ENCODE measurements at places on chromosomes 12 and 14. TPM values are rescaled to one million over a fixed set of nuclear protein-coding genes. Genes with fewer than 3 reads are reported as not detected.

GRCh38 chr14:52086711-52087110 is 17.9 kb upstream of the NID2 start:
- DNase-seq, result no peak

The FSCB gene
- not detected for total RNA-seq

The KITLG gene
- 9.0 TPM for total RNA-seq

The LRRC10 gene
- total RNA-seq, result 30.3 TPM

GRCh38 chr14:92551044-92551841 is 37.7 kb downstream of the RIN3 start:
- no peak for DNase-seq

The ACSM4 gene
- not detected for total RNA-seq

The LMNTD1 gene
- 0.51 TPM for total RNA-seq

- no peak for DNase-seq
Observed at GRCh38 chr14:61268812-61269211, 12.3 kb downstream of the TMEM30B start.

The IL22 gene
- not detected for total RNA-seq

The NPAS3 gene
- 4.9 TPM for total RNA-seq

- no peak for DNase-seq
Observed at GRCh38 chr14:93049315-93049714, 66.4 kb downstream of the ITPK1 start.

The COQ5 gene
- total RNA-seq, result 31.8 TPM

- no peak for DNase-seq
Observed at GRCh38 chr12:64027311-64027710, 182.8 kb downstream of the SRGAP1 start.

DNA sequence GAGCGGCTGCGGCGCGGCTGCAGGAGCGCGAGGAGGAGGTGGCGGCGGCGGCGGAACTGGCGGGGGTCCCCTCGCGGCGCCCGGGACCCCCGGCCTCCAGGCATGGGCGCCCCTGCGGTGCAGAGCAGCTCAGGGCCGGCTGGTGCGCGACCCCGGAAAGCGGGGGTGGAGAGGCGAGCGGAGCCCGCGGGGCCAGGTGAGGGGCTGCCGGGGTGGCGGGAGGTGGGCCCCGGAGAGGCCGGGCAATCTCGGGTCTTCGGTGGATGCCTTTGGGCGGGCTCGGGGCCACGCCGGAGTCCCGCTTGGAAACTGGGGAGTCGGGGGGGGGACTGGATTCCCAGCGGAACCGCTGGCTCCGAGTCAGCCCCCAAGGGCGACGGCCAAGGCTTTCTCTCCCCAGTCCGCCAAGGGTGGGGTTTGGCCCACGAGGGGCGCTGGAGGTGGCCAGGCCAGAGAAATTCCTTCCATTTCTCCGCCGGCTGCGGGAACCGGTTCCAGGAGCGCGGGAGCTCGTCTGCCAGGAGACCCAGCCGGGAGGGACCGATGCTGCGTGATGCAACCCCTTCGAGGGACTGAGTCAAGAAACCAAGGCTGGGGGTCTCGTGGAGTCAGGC is 13.9 kb upstream of the NR4A1 start:
- DNase-seq, result no peak

DNA sequence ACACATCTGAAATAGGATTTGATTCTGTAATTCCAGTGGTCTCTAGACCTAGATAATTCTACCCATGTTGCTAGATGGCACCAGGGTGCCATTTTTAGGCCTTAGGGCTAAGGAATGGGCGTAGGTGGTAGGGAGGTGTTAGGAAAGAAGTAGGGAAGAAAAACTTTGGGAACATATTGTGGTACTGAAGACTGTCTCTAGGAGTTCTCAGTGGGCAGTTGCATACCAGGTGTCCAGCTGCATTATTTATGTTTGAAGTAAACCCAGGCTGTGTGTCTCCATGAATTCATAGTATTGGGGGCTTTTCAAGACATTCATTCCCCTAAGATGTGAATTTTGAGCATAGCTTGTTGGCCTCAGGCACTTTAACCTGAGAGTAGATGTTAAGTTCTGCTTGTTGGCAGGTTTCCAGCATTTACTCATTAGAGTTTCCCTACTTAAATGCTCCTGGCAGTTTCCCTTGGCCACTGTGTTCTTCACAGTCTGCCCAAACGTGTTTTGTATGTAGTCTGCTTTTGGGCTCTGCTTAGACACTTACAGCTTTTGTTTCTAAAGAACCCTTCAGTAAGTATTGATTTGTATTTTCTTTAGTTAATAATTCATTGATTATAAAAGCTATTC is 31.5 kb upstream of the CCT2 start:
- DNase-seq, result no peak

- no peak for DNase-seq
Observed at GRCh38 chr12:12381982-12382381, 25.1 kb downstream of the BORCS5 start.

GRCh38 chr12:105026411-105026810 is 40.3 kb downstream of the NOPCHAP1 start:
- no peak for DNase-seq

DNA sequence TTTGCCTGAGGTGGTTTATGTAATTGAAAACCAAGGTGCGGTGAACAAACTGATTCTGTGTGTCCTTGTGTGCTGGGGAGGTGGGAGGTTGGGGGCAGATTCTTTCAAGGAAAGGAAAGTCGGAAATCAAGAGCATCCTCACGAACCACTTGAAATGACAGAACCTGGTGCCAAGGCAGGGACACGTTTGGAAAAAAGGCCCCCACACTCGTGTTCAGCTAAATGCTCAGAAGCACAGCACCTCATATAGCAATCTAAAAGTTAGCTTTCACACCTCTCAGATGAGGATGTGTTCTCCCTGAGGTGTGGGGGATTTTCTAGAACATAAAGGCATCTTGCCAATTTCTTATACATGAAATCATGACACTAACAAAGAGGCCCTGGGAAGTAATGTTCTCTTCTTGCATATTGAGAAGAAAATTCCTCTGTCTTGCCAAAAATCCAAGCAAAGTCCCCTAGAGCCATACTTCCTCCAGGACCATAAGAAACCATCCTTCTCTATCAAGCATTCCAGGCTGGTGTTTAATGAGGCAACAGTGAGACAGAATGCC is 119.6 kb downstream of the PLXNC1 start:
- DNase-seq, result no peak

GRCh38 chr12:113471619-113472171 is at the start of gene LHX5:
TSS of gene LHX5 (minus strand) at chr12:113471871. CDS start at chr12:113471498, 373 bp downstream.
- DNase-seq, result no peak

The PRIMA1 gene
- 2.3 TPM for total RNA-seq

- no peak for DNase-seq
Observed at GRCh38 chr12:121827351-121828099, 23.7 kb downstream of the SETD1B start.

DNA sequence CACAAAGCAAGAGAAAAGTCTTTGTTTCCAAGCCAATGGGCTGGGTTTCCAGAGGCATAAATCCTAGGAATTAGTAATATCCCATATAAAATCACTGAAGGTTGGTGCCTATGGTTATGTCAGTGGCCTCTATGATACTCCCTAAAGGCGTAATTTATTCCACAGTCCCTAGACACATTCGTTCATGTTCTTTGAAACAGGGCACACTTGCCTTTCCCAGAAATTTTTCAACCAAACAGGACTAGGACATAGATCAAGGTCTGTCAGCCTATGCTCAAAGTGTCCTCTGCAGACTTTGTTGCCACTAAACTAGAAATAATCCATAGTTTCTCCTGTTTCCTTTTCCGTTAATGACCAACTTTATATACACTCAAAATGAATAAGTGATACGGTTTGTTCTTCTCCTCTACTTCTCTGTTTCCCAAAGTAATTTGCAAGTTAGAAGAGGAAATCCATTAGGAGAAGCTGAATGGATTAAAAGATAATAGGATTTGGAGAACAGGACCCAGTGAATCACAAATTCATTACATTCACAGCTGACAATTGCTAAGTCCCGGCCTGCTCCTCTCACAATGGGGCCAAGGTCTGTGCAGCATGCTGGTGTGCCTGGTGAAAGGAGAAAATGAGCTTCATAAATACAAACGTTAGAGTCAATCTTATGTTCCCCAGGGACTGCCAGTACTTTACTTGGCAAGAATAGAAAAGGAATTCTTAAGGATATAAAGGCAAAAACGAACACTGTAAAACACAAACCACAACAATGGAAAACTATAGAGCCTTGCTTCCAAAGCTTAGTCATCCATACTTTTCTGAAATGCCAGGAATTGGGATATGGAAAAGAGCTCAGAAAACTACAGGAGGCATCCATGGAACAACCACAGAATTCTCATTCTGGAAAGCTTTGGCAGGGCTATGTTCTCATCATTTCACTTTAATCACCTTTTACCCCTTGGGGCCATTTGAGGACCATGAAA is 966.2 kb downstream of the NRXN3 start:
- DNase-seq, result no peak

DNA sequence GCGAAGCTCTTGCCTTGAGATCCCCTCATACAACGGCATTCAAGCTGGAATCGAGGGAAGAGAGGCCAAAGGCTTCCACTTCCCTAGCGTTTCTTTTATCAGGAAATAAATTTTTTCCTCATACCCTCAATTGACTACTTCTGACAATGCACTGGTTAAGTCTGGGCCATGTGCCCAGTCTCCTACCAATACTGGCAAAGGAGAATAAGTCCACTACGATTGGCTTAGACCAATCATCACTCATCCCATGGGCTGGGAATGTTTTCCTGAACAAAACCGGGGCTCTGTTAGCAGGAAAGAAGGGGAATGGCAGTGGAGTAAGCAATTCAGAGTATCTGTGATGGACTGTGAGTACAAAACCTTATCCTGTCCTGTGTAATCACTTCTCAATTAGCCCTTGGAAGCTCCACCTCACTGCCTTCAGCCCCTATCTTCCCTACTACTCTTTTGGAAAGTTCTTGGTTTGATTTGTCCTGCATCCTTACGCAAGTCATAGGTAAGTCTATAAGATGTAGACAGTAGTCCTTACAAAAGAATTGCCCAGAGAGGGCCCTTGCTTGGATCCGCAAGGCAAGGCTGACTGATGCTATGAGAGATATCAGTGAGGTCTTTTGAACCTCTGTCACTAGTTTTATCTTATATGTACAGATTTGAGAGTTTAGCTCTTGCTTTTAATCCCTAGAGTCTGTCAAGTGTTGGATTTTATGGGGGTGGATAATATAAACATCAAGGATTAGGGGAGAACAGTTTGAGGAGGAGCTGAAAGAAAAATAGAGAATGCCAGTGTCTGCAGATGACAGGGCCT is 36.3 kb upstream of the CDK17 start:
- DNase-seq, result no peak

- DNase-seq, result no peak
Observed at GRCh38 chr14:73462048-73462715, 3.8 kb upstream of the NUMB start.

GRCh38 chr12:15468911-15469310 is 146.6 kb downstream of the PTPRO start:
- DNase-seq, result no peak

DNA sequence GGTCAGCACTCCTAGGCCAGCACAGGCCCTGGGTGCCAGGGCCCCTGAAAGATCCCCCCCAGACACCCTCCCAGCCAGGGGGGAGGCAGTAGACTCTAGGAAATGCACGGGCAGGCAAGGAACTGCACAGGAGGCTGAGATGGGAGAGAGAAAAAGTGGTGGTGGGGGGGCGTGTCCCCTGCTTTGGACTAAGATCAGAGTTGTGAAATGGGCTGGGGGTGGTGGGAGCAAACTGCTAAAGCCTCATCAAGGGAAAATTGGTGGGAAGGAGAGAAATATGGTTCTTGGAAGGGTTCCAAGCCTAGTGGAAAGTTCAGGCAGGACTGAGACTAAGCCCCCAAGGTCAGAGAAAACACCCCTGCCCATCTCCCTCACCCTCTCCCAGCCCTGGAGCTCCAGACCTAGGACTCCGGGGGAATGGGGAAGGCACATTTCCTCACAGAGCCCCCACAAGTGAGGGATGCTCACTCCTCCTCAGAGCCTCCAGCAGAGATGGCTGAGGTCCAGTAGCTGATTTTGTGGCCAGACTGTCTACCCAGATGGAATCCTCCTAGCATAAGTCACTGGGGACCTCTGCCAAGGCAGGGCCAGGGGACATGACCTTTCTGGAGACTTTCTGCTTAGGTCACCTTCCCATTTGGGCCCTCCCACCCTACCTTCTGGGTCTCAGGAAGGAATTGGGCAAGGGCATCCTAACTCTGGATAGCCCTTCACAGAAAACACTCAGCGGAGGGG is 29.8 kb downstream of the FIGNL2 start:
- no peak for DNase-seq

The TIMELESS gene
- 2.0 TPM for total RNA-seq

GRCh38 chr14:42459171-42459685 is 852.6 kb downstream of the LRFN5 start:
- no peak for DNase-seq

DNA sequence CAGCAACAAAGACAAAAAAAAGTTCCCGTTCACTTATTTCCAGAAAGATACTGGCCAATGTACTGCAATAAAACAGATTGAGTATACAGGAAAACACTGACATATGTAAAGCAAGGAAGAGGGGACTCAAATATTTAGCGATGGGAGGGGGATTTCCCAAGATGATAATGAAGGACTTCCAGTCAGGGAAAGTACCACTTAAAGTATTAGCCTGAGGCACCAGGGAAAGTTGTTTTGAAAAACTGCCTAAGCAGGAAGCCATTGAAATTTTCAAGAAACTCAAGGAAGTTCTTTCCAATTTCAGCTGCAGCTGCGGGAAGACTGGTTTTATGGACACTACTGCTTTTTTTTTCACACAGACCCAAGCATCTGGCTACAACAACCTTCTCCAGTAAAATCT is 1007.4 kb upstream of the NOVA1 start:
- DNase-seq, result no peak

GRCh38 chr12:93153321-93153720 is 224.2 kb upstream of the EEA1 start:
- DNase-seq, result no peak

GRCh38 chr14:84323450-84323849 is 1206.5 kb upstream of the FLRT2 start:
- no peak for DNase-seq

DNA sequence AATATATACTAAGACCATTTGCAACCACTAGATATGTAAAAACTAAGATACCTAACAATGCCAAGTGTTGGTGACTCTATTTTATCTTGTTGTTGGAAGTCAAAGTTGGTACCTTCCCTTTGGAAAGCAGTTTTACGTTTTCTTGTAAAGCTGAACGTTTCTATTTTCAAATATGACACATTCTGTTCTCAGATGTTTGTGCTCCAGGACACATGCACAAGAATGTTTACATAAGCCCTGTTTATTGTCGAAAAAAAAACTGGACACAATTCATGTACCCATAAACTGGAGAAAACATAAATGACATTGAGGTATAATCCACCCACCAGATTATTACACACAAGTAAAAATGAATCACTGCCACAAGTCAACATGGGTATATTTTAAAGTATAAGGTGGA is 967.4 kb downstream of the BCL11B start:
- DNase-seq, result no peak

Measured in cardiac septum (tissue), 1 donor.